ENCODE measurements at places on chromosomes 7 and 10.

DNA sequence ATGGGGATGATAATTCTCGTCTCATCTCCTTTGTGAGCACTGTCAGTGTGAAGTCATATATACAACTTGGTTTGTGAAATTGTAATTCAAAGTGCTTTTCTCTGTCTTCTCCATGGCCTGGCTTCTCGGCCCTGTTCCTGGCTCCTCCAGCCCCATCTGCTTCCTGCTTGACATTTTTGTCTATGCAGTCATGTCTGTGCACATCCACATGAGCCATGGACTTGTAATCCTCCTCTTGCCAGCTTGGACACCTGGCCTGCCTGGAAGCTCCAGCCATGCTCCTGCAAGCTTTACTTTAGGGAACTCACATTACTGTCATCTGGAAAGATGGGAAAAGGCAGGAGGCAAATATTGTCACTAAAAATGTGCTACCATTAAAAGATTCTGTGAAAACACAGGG, 576.0 kb upstream of the DPP6 start:
- DNase-seq, result no peak

DNA sequence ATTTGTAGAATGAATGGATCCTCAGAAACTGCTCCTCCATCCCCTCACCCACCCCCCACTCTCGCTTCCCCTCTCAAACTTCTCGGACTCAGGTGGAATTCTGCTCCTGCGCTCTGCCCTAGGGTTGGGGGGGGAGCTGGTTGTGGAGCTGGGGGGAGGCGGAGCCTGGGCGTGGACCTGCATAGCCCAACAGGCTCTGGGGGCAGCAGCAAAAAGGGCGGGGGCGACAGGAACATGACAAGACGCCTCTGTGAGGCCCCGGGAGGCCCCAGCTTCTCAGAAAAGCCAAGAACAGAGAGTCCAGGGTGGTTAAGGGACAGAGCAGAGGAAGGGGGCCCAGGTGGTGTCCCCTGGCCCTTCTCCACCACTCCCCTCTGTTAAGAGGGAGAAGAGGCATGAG, 3.5 kb downstream of the TSC22D4 start:
- no peak for DNase-seq

- no peak for DNase-seq
Measured at GRCh38 chr7:47817917-47818316, 130.3 kb downstream of the PKD1L1 start.

DNA sequence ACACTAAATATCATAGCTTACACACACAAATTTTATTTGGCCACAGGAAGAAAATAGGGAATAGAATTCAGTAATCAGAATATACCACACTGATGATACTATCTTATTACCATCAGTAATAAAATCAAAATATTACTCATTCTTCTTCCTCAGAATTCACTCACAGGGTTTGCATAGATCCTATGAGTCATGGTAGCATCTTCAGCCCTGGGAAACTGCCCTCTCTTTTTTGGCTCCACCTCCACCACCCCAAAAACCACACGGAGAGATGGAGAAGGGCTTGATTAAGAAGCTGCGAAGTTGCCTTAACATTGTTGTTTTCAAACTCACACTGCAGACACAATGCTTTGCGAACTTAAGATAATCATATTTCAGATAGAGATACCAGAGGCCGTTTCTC, 154.1 kb upstream of the AHR start:
- peak; percentile 11 for DNase-seq

- DNase-seq, result no peak
Measured at GRCh38 chr7:27295236-27295635, 52.6 kb downstream of the EVX1 start.

GRCh38 chr10:77403761-77404160, 233.8 kb downstream of the KCNMA1 start:
- DNase-seq, result no peak

- no peak for DNase-seq
Measured at GRCh38 chr7:17405786-17406185, 107.3 kb downstream of the AHR start.

GRCh38 chr10:133151543-133151972, 8.5 kb upstream of the KNDC1 start:
- no peak for DNase-seq

- DNase-seq, result no peak
Measured at GRCh38 chr7:54838175-54838910, 79.3 kb upstream of the SEC61G start.

GRCh38 chr7:24970676-24971075, 9.3 kb downstream of the OSBPL3 start:
- DNase-seq, result no peak

GRCh38 chr10:127926455-127926854, 19.6 kb downstream of the PTPRE start:
- DNase-seq, result no peak

DNA sequence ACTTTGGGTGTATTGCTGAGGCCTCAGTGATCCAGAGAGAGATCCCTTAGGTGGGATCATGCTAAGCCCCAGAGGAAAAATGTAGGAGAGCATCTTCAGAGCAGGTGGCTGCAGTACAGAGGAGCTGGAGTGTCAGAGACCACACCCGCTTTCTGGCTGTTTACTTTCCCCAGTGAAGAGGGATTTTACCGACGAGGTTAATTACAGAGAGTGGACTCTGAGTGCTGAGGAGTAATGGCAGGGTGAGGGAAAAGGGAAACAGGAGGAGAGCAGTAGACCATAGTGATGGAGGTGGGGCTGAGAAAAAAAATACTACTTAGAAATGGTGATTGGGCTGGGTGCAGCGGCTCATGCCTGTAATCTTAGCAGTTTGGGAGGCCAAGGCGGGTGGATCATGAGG, 43.3 kb upstream of the HBP1 start:
- no peak for DNase-seq

DNA sequence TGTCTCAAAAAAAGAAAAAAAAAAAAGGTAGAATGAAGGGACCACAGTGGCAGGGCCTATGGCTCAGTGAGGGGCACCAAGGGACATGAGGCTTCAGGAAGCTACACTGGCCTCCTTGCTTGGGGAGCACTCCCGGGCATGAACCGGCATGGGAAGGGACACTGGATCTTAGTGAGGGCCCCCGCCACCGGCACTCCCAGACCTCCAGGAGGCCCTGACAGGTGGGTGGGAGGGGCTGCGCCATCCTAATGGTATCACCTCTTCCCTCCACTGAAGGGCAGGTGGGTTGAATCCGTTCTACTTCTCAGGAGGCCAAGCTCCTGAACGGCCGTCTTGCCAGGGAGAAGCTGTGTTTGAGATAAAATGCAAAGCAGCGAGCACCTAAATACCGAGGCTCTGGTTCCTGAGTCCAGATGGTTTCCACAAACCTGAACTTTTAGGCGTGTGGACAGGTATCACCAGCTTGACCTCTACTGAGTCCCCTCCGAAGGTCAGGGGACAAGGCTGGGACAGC, 69.8 kb downstream of the C10orf143 start:
- DNase-seq, result no peak

GRCh38 chr7:135175931-135176330, 5.4 kb upstream of the CYREN start:
- no peak for DNase-seq

DNA sequence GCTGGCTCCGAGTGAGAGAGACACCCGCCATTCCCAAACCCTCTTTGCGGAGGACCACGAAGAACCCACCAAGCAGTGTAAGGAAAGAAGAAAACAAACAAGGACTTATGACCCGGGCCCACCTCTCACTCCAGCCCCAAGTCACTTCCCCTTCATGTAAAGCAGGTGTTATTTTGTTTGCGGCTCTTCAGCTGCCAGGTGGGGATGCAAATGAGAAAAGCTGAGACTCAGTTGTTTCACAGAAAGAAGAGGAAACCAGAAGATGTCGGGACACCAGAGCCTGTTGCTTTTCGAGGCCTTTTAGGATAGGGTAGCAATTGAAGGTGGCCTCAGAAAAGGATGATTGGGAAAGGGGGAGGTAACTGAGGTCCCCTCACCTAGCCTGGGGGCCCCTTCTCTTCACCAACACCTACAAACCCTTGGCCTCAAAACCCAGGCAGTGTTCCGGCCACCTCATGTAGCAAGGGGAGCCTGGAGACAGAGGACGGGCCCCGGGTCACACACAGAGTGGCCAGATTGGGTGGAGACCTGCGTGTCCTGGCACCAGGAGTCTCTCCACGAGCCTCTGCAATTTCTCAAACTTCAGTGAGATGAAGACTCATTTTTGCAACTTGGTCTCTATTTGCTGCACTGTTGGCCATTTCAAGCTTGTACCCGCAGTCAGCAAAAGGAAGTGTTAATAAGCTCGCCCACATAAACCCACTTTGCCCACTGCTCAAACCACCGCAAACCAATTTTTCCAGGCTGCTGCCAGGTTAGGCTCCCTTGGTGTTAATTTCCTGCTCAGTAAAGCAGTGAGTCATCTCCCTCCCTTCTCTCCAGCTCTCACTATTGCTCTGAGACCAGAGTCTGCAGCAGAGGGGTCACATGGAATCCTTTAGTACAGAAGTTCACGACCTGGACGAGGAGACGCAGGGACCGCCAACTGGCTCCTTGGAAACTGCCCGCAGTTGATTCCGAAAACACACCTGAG, 45.5 kb downstream of the AOC1 start:
- no peak for DNase-seq

DNA sequence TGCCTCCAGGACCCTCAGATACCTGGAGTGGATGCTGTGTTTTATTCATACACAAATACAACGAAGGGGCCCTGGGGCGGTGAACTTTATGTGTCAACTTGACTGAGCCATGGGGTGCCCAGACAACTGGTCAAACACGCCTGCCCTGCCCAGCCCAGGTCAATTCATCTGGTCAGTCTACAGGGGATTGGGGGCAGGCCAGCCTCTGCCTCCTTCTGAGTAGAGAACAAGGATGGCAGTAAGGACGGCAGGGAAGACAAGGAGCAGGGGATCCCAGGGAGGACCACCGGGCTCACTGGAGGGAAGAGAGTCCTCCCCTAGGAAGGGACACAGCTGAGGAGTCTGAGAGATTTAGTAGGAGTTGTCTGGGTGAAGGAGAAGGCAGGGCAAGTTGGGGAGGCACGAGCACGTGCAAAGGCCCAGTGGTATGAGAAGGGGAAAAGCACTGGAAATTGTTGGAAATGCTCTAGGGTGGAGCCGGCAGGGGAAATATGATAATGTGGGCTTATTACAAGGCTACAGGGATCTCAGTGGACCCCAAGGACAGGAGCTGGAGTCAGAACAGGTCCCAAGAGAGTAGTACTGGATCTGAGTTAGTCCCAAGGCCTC, 63.4 kb downstream of the MYL10 start:
- no peak for DNase-seq

DNA sequence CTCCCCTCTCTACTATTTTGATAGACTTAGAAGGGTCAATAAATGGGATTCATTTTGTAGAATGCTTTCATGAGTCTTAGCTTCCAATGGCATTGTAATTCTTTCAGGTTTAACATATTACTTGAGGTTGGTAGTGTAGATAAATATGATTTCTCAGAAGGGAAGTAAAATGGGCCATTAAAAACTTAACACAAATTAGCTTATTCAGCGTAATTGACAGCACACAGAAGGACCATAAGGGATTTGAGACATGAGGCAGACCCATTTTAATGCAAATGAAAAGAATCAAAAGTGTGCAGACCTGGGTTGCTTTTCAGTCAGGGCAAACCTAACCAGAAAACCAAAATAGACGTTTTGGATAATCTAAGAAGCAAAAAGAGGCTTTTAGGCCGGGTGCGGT, 156.6 kb upstream of the CNTNAP2 start:
- DNase-seq, result no peak

GRCh38 chr7:7761340-7761973, 43.0 kb upstream of the RPA3 start:
- DNase-seq, result no peak

DNA sequence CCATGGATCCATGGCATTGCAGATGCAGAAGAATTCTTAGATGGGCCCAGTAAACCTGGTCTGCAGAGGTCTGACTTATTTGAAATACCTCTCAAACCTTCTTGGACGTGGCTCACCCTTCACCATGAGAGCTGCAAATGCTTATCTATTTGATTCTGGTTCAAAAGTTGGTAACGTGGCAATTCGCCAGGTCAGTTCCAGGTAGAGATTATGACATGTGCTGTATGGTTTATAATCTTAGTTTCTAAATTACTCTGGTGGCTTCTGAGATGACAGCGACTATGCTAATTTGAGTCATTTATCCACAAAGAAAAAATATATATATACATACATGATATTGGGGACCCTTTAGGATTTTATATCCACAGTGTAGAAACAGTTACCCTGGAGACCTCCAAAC, 68.8 kb downstream of the NRP1 start:
- DNase-seq, result no peak

- DNase-seq, result no peak
Measured at GRCh38 chr7:36037121-36037662, 115.9 kb upstream of the EEPD1 start.

DNA sequence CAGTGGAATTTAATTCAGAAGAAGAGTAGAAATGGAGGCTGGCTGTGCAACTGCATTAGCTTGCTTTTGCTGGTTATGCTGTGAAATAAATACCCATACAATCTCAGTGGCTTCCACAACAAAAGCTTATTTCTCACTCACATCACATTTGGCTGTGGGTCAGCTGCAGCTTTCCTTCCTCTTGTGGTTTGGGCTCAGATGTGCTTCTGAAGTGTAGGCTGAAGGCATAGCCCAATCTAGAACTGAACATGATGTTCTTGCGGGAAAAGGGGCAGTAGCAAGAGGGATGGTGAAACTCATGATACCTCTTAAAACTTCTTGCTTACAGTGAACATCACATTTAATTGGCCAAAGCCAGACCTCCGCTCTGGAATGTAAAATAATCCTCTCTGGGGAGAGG, 119.9 kb downstream of the HECW1 start:
- DNase-seq, result no peak

DNA sequence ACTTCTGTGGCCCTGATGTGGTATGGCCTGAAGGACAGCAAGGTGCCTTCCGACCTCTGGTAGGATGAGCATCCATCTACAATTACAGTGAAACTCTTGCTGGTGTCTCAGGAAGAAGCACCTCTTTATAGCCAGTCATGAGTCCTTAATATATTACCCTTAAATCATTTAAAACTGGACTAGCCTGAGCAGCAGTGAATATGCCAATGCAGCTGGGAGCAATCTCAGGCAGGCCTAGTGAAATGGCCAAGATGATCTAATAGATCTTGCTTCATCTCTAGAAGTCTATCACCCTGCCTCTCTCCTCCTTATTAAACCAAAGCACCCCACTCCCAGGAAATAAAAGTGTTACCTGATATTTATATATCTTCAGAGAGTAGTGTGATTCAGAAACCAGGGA, 66.7 kb upstream of the SORCS3 start:
- DNase-seq, result no peak

DNA sequence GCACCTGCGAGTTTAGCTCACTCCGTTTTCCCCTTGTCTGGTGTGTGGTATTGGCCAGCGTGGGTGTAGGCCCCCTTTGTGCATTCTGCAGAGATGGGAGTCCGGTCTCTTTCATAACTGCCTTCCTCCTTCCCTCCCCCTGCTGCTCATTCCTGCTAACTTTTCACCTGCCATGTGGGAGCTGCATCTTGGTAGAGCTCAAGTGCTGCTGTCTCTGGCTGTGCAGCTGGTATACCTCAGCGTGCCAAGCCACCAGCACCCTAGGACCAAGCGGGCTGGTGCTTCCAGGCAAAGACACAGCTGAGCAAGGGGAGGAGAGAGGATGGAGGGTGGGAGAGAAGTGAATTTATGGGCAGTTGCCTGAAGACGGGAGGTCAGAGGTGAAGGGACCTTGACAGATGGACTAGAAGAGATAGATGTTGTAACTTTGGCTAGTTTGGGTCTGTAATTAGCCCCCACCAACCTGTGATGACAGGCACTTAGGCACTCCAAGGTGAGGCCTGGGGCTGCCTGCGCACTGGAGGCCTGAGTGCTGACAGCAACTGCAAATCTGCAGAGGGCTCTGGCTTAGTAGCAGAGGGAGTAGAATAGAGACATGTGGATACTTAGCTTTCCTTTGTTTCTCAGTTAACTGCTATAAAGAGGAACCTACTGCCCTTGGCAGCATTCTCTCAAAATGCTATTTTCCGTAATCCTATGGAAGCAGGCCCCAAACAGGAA, 148.8 kb upstream of the AGK start:
- DNase-seq, result no peak

GRCh38 chr10:43983856-43984271, 335.2 kb upstream of the ZNF32 start:
- no peak for DNase-seq

Measured in naive thymus-derived CD8-positive, alpha-beta T cell (primary cell).